A172 (cell line): ENCODE measurements at places on chromosomes 1 and 21. TPM values are rescaled to one million over a fixed set of nuclear protein-coding genes. Genes with fewer than 3 reads are reported as not detected.

Gene GBP7
- not detected in 2 replicates for total RNA-seq

Gene AMIGO1
- total RNA-seq, result 0.10 TPM in 1 of 2 replicates, not detected in the other

Gene CFAP141
- total RNA-seq, result not detected in 2 replicates

Gene ERG
- 0.05 TPM in 1 of 2 replicates, not detected in the other for total RNA-seq

Gene ST6GALNAC5
- 0.60 and 1.2 TPM in 2 replicates for total RNA-seq

Gene ITGB2
- total RNA-seq, result 0.19 and 1.2 TPM in 2 replicates

Gene AP4B1
- 18.0 and 23.8 TPM in 2 replicates for total RNA-seq

Gene CD1D
- total RNA-seq, result 1.6 and 4.4 TPM in 2 replicates

Gene CEP350
- total RNA-seq, result 30.3 and 46.0 TPM in 2 replicates

Gene PADI1
- 1.7 and 3.5 TPM in 2 replicates for total RNA-seq

Gene FAM72A
- 13.8 and 20.3 TPM in 2 replicates for total RNA-seq

Gene PCP4L1
- total RNA-seq, result not detected in 2 replicates

Gene ZFP69B
- 3.5 and 4.2 TPM in 2 replicates for total RNA-seq

Gene PLPPR4
- 0.29 and 0.57 TPM in 2 replicates for total RNA-seq

Gene RNF207
- total RNA-seq, result 4.0 and 6.3 TPM in 2 replicates

Gene RNF11
- total RNA-seq, result 104 and 110 TPM in 2 replicates

Gene L1TD1
- total RNA-seq, result not detected in 2 replicates

Gene PLA2G2D
- total RNA-seq, result not detected in 2 replicates

Gene RHD
- total RNA-seq, result not detected in 2 replicates

Gene OR2T11
- total RNA-seq, result not detected in 2 replicates

Gene PTPRU
- 3.0 and 7.4 TPM in 2 replicates for total RNA-seq

Gene LRRC38
- total RNA-seq, result not detected in 2 replicates

Gene COL16A1
- total RNA-seq, result 12.7 and 26.2 TPM in 2 replicates

Gene NHLH2
- total RNA-seq, result 0.07 TPM in 1 of 2 replicates, not detected in the other

Gene MIXL1
- total RNA-seq, result not detected in 2 replicates

Gene BLACAT1
- total RNA-seq, result 0.28 and 1.4 TPM in 2 replicates

Gene CA6
- not detected in 2 replicates for total RNA-seq

Gene ADSS2
- total RNA-seq, result 93.3 and 110 TPM in 2 replicates

Gene IGSF5
- total RNA-seq, result 0.57 and 1.1 TPM in 2 replicates

Gene CRNN
- not detected in 2 replicates for total RNA-seq

Gene BCL10
- total RNA-seq, result 14.5 and 15.1 TPM in 2 replicates

Gene GPR37L1
- 0.03 and 0.60 TPM in 2 replicates for total RNA-seq

Gene HSF2BP
- 8.8 and 9.1 TPM in 2 replicates for total RNA-seq

Gene MANEAL
- total RNA-seq, result 13.2 and 13.9 TPM in 2 replicates

Gene KIF21B
- total RNA-seq, result 1.2 and 2.0 TPM in 2 replicates

Gene CELF3
- total RNA-seq, result not detected in 2 replicates

Gene IVL
- not detected in 2 replicates for total RNA-seq

Gene NPR1
- 0.16 and 1.4 TPM in 2 replicates for total RNA-seq

Gene RNF187
- total RNA-seq, result 94.5 and 118 TPM in 2 replicates

Gene LIPI
- not detected in 2 replicates for total RNA-seq

Gene LCE1A
- total RNA-seq, result not detected in 2 replicates

Gene UBL4B
- 0.83 TPM in 1 of 2 replicates, not detected in the other for total RNA-seq

Gene TNFRSF8
- total RNA-seq, result 0.38 TPM in 1 of 2 replicates, not detected in the other

Gene OR2L5
- not detected in 2 replicates for total RNA-seq

Gene DISP3
- total RNA-seq, result 0.14 TPM in 2 replicates

Gene ASCL5
- not detected in 2 replicates for total RNA-seq

Gene HES4
- 10.0 and 20.7 TPM in 2 replicates for total RNA-seq

Gene SPAG17
- total RNA-seq, result 0.05 and 0.12 TPM in 2 replicates

Gene HTR6
- not detected in 2 replicates for total RNA-seq

Gene FNDC10
- total RNA-seq, result not detected in 2 replicates

Gene FCER1A
- total RNA-seq, result not detected in 2 replicates

Gene TOMM20
- total RNA-seq, result 151 and 161 TPM in 2 replicates

Gene ZRANB2
- total RNA-seq, result 32.0 and 34.6 TPM in 2 replicates

Gene KRTAP13-3
- not detected in 2 replicates for total RNA-seq
